ENCODE measurements at places on chromosomes 3 and 15. TPM values are rescaled to one million over a fixed set of nuclear protein-coding genes. Genes with fewer than 3 reads are reported as not detected.

ISLR gene
- 44.6 TPM for total RNA-seq

ADAMTS9 gene
- 38.7 TPM for total RNA-seq

CSPG5 gene
- total RNA-seq, result 3.8 TPM

CMTM6 gene
- total RNA-seq, result 5.8 TPM

Measured in stomach (tissue), 19 donors.